ENCODE measurements at places on chromosomes 7 and 10.

DNA sequence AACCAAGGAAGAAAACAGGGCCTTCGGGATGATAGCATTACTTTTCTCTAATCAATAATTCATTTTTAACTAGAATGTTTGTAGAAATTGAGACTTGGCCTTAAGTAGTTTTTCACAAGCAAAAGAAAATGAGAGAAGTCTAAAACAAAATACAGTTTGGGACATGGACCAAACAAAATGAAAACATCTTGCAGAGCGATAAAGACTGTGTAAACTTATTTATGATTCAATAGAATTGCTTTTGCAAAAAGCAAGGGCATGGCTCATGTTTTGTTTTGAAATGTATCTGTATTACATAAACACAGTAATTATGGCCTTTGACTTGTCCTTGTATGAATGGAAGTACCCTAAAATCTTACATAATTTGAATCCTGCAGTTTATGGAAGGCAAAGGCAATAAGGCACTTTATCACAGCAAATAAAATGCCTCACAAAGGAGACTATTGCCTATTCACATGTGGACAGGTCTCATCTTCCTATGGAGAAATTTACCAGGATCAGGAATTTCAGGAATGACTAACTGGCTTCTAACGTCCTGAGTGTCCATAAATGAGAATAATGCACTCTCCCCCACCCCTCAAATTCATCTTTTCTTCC is 295.2 kb downstream of the PTEN start:
- no peak for DNase-seq

GRCh38 chr10:3783682-3784432 is 1.2 kb downstream of the KLF6 start:
- DNase-seq: no peak

DNA sequence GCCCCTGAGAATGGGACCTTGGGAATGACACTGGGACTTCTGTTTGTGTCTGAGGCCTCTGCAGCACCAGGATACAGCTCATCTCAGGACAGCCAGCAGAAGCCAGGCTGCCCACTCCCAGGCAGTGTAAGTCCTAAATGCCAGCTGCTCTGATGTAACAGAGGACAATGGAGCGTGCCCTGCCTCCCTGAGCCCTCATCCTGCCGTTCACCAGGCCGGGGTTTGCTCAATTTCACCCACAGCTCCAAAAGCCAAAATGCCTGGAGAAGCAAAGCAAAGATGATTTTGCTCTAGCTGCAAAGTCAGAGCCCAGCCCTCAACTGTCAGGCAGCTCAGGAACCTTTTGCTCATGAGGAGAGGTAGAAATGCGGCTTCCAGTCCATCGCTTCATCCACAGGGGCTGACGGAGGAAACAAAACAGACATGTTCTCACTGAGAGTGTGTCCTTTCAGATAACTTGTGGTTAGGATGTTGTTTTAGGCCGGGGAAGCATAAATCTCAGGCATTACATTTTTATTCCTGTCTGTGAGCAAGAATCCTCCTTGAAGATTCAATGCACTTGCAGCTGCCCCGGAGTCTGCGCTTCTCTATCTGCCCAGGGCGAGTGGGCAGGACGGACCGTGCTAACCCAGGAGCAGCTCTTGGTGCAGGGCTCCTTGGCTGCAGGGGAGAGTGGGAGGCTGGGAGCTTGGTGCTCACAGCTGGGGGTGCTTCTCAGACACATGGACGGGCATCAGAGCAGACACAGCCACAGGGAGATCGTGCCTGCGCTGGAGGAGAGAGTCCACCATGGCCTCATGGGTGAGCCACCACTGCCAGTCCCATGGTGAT is 83.2 kb upstream of the CHST15 start:
- DNase-seq: no peak

DNA sequence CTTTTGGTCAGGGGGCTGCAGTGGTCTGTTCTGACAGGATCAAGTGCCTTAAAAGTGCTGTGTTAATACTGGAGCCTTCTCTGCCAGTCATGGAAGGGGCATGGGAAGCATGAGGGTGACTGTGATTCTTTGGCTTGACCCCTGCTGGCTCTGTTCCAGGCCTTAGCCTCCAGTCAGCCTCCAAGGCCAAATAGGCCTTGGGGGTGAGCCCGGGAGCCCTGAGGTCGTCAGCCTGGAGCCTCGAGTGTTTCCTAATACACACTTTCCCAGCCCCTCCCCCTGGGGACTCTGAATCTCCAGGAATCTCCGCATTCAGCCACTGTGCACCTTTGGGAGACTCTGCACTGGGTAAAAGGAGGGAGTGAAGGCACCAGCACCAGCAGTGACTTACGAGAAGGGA is 10.0 kb downstream of the HKDC1 start:
- DNase-seq: no peak

GRCh38 chr10:613271-614138 is 76.0 kb downstream of the DIP2C start:
- DNase-seq: no peak

GRCh38 chr7:92586403-92586802 is 3.8 kb downstream of the FAM133B start:
- DNase-seq: no peak
